Progenitor cell of endocrine pancreas (in vitro differentiated cells): ENCODE measurements at places on chromosomes 7 and 10. TPM values are rescaled to one million over a fixed set of nuclear protein-coding genes. Genes with fewer than 3 reads are reported as not detected.

The CDC123 gene
- 71.1 and 82.4 TPM in 2 replicates for total RNA-seq

The NEUROG3 gene
- 7.2 and 7.3 TPM in 2 replicates for total RNA-seq

The TSPAN15 gene
- 14.7 and 17.9 TPM in 2 replicates for total RNA-seq

The HPSE2 gene
- 0.10 TPM in 1 of 2 replicates, not detected in the other for total RNA-seq

The MDFIC gene
- 5.4 and 6.7 TPM in 2 replicates for total RNA-seq

GRCh38 chr10:131077031-131077430 lies 234.5 kb downstream of the TCERG1L start:
- no peaks in the 10 kb centered on the region for H3K4me1 ChIP-seq
- H3K27ac ChIP-seq, result no peak overlapping the region
- peaks cover 13% of the 10 kb centered on the region for H3K27me3 ChIP-seq

- H3K36me3 ChIP-seq, result peaks cover 4% of the 10 kb centered on the region
- H3K4me1 ChIP-seq, result peaks cover 9% of the 10 kb centered on the region
- H3K27ac ChIP-seq, result no peak overlapping the region
These were observed 78.3 kb upstream of the AOAH start for GRCh38 chr7:36802459-36803135.

DNA sequence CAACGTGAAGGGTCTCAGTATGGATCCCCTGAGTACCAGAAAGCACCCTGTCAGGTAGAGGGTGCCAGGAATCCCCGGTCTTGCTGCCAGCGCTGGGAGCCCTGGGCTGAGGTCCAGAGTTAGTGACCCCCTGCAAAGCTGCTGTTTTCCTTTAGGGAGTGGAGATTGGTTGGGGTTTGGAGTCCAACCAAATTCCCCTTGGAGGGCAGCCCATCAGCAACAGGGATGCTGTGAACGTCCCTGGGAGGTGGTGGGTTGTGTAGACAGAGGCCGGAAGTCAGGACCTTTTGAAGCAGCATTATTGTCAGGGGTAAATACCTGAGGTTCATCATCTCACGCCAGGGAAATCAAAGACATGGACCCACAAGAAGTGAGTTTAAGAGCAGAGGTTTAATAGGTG lies 104.2 kb downstream of the COL26A1 start:
- no peak for DNase-seq
- H3K27ac ChIP-seq, result no peak overlapping the region
- H3K4me1 ChIP-seq, result peaks cover 1% of the 10 kb centered on the region
- no peak overlapping the region for H3K4me3 ChIP-seq
- H3K36me3 ChIP-seq, result peaks cover 4% of the 10 kb centered on the region

DNA sequence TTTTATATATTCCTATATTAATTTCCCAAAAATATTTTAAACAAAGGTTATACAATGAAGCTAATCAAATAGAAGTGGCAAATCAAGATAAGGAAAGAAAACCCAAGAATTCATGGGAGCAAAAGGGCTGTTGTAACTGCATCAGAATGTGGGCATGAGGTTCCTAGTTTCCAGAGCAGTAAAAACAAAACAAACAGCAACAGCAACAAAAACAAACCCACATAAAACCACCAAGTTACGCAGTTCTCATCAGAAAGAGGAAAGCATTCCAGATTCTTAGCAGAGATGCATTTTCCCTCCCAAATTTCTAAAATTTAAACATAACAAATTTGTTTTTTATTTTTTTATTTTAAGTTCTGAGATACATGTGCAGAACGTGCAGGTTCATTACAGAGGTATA lies 34.8 kb upstream of the MSMB start:
- H3K4me3 ChIP-seq, result no peak overlapping the region
- peaks cover 3% of the 10 kb centered on the region for H3K27me3 ChIP-seq
- H3K36me3 ChIP-seq, result no peaks in the 10 kb centered on the region
- no peak for DNase-seq

DNA sequence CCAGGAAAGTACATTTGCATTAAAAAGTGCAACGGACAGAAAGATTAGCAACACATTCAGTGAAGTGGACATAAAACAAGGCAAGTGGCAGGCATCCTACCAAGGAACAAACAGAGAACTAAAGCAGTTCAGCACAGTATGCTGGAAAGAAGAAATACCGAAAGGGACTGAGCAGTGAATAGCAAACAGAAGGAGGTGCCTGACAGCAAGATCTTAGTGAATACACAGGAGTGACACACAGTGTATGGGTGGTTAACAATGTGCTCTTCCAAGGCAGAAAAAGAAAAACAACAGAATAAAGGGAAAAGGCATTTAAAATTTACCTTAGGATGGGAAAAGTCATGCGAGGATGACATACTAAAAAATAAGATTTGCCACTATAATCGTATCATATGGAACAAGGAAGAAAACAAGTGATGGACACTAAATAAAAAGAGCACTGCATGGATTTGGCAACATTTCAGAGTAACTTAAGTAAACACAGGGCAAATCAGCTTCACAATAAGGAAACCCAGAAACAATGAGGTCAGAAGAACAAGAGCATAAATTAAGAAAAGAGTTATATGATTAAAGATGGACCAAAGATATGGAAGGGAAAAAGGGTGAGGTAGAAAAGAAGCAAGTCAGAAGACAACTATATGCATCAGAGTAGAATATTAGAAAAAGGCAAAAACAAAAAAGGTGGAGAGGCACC lies 29.5 kb downstream of the MEST start:
- no peak overlapping the region for H3K4me3 ChIP-seq
- H3K27me3 ChIP-seq, result no peaks in the 10 kb centered on the region
- no peak for DNase-seq
- no peaks in the 10 kb centered on the region for H3K4me1 ChIP-seq
- H3K36me3 ChIP-seq, result no peaks in the 10 kb centered on the region

- H3K36me3 ChIP-seq, result no peaks in the 10 kb centered on the region
- peaks cover 6% of the 10 kb centered on the region for H3K4me1 ChIP-seq
- peak; percentile 85 for DNase-seq
- peaks cover 47% of the 10 kb centered on the region for H3K27me3 ChIP-seq
- H3K27ac ChIP-seq, result no peak overlapping the region
These were observed 5.1 kb upstream of the ELFN1 start for GRCh38 chr7:1664711-1665548.

DNA sequence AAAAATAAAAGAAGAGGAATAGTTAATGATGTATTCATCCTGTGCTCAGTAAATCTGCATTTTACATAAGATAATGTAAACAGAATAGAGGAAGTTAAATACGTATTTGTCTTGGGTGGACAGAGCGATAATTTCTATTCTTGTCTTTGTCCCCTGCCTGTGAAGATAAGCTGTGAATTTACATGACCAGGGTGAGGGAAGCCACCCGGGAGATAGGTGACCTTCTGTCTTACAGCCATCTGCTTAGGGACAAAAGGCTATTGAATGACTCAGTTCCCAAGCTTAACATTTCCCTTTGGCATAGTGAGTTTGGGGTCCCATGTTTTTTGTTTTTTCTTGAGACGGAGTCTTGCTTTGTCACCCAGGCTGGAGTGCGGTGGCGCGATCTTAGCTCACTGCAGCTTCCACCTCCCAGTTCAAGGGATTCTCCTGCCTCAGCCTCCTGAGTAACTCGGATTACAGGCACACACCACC lies 88.7 kb upstream of the KCTD7 start:
- H3K4me3 ChIP-seq, result no peak overlapping the region
- H3K4me1 ChIP-seq, result peaks cover 5% of the 10 kb centered on the region
- no peak overlapping the region for H3K27ac ChIP-seq
- no peak for DNase-seq

DNA sequence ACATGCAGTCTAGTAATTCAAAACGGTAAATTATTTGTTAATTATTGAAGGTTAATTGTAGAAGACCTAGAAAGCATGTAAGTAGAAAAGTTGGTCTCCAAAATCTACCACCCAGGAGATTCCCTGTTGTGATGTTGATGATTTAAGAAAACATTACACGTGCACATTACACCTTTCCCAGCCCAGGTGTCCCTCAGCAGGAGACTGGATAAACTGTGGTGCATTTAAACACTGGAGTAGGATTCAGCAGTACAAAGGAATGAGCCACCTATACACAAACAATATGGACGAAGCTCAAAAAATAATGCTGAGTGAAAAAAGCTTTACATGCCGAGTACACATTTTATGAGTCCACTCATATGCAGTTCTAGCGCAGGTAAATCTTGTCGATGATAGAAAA lies 109.0 kb upstream of the STARD3NL start:
- no peak for DNase-seq
- no peaks in the 10 kb centered on the region for H3K27me3 ChIP-seq
- H3K4me3 ChIP-seq, result no peak overlapping the region
- no peaks in the 10 kb centered on the region for H3K36me3 ChIP-seq

GRCh38 chr7:113093561-113093960 lies 6.9 kb upstream of the GPR85 start:
- no peak overlapping the region for H3K4me3 ChIP-seq
- H3K36me3 ChIP-seq, result no peaks in the 10 kb centered on the region
- DNase-seq, result no peak
- no peak overlapping the region for H3K27ac ChIP-seq
